ENCODE measurements at places on chromosomes 5 and 9.

DNA sequence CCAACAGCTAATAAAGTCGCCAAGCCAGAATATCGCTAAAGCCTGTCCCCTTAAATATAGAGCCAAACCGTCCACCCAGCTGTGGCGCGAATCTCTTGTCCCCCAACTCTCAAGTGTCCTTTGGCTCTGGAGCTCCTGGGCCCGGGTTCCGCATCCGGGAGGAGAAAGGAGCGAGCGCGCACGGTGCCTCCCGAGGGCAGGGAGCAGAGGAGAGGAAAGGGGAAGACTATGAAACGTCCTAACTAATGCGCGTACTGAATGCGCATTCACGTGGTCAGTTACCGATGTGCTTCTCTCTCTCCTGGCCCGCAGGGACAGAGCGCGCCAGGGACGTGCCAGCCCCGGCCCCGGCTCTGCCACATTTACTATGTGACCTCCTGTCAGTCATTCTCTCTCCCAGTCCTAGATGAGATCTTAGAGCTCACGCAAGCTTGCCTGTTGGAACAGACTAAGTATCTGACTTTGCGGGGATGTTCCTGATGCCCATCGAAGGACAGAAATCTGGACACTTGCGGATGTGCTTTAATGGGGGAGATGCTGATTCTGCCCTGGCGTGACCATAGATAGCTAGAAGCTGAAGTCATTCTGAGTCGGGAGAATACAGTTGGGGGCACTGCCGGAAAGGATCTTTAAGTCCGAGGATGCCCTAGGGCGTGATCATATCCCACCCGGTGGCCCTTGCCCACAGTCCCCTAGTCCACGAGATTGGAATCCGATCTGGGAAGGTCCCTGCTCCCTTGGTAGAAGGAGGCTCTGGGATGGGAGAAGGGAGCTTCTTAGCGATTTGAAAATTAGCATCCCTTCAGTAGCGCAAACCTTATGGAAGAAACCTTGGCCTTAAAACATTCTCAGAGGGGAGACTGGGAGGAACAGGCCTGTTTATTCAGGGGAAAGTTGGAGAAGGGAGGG lies 5.7 kb upstream of the EBF1 start:
- no peak for DNase-seq

DNA sequence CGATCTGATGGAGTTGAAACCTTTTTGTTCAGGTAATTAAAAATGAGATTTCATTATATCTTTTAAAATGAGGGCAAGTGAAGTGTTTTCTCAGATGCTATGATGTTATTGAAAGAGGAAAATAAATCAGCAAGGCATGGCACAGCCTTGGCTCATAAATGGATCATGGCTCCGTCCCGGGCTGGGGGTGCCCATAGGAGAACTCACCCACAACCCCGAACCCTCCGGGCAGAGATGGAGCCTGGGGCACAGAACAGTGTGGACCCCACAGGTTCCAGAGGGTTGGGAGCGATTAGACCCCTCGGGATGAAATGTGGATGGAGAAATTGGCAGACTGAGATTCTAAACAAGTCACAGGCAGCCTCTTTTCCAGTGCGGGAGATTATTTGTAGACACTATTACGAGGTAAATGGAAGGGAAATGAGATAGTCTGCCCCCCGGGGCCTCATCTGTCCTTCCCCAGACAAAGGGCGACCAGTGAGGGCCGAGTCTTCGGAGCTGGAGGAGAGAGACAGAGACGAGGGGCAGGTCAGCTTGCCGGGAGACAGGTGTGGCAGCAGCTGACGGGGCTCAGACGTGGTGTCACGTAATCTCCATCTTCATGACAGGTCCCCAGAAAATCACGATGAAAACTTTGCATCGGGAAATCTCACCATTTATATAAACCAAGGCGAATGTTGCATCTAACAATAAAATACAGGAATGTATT lies 33.7 kb downstream of the NDUFS6 start:
- no peak for DNase-seq

DNA sequence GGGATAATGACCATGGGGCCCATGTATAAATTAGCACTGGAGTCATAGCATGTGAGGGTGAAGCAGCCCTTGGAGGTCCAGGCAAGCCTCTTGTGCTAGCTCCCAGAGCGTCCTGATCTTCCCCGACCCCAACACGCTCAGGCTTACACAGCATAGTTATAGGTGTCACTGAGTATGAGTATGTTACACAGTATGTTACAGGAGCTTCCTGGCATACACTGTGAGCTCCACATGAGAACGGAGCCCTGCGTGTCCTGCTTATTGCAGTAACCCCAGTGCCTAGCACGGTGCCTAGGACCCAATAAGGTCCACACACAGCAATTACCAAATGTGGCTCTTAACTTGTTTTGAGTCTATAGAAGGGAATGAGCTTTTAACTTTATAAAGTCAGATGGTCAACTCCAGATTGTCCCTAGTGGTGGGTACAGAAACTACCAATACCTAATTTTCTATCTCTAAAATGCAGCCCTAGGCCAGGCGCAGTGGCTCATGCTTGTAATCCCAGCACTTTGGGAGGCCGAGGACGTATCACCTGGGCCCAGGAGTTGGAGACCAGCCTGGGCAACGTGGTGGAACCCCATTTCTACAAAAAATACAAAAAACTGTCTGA lies 64.1 kb downstream of the PLAC8L1 start:
- DNase-seq = no peak

GRCh38 chr5:175638305-175638704 lies 19.6 kb upstream of the HRH2 start:
- no peak for DNase-seq

DNA sequence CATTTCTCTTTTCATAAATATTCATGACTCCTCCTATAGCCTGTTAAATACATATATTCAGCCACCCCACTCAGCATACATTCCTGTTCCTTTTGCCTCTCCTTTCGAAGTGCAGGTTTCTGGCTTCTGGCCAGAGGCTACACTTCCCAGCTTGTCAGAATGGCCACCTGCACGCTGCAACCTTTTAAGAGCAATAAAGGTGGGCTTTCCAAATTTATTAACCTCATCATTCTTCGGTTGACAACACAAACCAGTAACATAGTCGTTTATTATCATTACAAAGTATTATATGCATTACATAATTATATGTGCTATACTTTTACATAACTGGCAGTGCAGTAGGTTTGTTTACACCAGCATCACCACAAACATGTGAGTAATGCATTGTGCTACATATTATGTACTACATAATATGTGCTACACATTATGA lies 16.5 kb upstream of the TMEM171 start:
- no peak for DNase-seq

DNA sequence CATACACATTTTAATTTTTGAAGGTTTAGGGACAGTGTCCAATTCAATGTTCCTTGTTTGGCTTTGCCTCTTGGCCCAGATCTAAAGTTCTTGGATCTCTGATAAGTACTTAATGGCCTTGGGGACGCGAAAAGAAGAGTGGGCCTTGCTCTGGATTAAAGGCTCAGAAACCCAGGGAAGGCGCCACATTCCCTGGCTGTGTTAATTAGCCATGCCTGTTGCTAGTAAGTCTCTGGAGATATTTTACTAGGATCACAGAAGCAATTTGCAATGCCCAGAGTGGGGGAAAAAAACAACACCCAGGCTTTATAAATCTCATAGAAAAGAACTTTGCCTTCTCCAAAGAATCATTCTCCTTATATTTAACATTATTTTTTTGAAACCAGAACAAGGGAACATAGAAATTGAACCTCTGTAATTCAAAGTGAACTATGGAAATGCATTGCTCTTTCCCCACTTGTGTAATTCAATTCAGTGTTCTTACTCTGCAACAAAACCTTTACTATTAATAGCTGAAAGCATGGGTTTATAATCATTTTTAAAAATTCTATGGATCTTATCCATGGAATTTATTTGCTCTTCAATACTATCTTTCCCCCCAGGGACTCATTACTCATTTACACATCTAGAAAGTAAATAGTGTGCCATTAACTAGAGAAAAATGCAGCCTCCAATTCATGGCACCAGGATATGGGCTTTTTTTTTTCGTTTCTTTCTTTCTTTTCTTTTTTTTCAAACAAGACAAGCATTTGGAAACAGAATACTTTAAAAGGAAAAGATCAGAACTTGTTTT lies 172.2 kb upstream of the ANKRD55 start:
- DNase-seq = no peak

GRCh38 chr5:44806608-44807007 lies 2.1 kb upstream of the MRPS30 start:
- no peak for DNase-seq

GRCh38 chr5:10695055-10695649 lies 65.9 kb downstream of the DAP start:
- no peak for DNase-seq

- no peak for DNase-seq
These were observed 375.7 kb downstream of the NTRK2 start for GRCh38 chr9:85045271-85045670.

- DNase-seq = no peak
These were observed 97.6 kb downstream of the CDH10 start for GRCh38 chr5:24547132-24547531.

DNA sequence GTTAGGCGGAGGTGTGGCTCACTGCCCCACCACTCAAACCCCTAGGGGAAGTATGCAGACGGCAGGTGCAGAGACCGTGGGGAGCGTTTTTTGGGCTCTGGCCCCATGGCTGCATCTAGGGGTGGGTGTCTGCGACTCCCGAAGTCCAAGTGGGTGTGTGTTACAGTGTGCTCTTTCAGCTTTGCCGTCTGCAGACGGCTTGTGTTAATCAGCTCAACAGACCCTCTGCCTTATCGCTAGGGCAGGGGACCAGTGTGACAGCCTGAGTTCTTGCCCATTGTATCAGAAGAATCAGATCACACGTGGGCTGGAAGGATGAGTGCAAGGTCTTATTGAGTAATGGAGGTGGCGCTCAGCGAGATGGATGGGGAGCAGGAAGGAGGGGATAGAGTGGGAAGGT lies 162.8 kb downstream of the ENC1 start:
- no peak for DNase-seq

- DNase-seq = no peak
These were observed 9.3 kb upstream of the SPINK13 start for GRCh38 chr5:148259288-148259687.

DNA sequence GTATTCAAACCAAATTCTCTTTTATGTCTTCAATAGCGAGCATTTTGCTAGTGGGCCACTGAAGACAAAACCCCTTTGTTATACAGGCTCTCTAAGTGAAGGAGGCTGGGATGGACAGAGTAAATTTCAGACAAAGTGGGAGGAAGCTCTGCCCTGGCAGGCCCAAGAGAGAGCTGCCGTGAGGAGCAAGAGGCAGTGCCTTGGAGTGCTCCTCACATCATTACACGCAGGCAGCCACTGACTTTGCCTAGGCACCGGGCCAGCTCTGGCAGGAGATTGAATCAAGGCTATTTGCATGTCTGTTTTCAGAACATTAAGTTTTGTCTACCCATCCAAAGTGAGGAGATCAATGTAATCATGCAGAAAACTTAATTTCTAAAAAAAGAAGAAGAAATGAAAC lies 167.7 kb downstream of the CCDC192 start:
- no peak for DNase-seq

DNA sequence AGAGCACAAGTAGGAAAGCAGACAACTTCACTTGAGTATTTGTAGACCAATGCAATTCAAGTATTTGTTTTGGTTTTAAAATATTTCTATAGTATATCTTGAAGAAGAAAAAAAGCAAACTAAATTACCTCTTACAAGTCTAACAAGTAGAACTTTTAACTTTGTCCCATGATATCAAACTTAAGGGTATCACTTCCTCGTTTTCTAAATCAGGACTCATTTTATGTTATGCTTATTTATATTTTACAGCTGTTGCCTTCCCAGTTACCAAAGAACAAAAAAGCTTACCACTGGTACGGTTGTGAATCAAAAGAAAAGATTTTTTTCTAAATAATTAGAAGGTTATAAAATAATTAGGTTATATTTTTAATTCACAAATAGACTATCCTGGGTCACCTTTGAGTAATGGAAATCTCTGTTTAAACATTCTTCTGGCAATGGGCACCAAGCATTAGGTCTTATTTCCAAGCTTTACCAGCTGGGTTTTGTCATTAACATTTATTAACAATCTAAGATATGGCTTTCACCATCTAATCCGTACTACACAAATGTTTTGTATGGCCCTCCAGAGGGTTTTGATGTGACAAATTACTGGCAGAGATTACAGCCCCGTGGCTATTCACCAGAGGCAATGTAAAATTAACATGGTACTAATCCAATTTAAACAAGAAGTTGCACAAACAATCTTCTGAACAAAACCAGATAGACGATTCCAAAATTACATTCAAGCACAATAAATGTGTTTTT lies 63.6 kb downstream of the CEP120 start:
- DNase-seq = no peak

GRCh38 chr5:10635257-10635866 lies 71.5 kb downstream of the ANKRD33B start:
- DNase-seq = no peak

DNA sequence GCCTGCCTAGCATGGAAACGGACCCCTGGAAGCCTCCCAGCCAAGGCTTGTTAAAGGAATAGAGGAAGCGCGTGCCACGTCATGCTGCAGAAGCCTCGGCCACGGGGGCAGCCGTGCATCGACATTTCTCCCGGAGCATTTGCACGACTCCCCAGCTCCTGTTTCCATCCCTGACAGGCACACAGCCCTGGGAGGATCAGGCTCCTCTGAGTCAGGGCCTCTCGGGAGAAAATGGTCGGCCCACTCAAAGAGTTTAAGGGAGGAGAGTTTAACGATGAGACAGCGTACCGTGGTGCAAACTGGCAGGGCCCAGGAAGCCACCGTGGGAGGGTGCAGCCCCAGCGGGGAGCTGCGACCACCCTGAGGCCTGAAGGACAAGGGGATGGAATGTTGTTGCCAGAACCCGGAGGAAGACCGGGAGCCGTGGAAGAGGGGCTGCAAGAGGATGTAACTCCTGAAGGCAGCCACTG lies 213.6 kb downstream of the PAX5 start:
- no peak for DNase-seq

DNA sequence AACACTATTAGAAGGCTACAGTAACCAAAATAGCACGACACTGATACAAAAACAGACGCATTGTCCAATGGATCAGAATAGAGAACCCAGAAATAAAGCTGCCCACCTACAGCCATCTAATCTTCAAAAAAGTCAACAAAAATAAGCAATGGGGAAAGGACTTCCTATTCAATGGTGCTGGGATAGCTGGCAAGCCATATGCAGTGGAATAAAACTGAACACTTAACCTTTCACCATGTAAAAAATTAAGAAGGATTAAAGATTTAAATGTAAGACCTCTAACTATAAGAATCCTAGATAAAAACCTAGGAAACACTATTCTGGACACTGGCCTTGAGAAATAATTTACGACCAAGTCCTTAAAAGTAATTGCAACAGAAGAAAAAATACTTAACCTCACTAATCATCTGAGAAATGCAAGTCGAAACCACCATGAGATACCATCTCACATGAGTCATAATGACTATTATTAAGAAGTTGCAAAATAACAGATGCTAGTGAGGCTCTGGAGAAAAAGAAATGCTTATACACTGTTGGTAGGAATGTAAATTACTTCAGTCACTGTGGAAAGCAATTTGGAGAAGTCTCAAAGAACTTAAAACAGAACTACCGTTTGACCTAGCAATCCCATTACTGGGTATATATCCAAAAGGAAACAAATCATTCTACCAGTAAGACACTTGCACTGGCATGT lies 203.3 kb upstream of the CDH9 start:
- no peak for DNase-seq

Data from DND-41 (cell line).